Pons (tissue), 1 donor: ENCODE measurements at places on chromosomes 11 and 22.

- DNase-seq, result no peak
Observed at GRCh38 chr11:119389611-119390254, 8.2 kb upstream of the USP2 start.

DNA sequence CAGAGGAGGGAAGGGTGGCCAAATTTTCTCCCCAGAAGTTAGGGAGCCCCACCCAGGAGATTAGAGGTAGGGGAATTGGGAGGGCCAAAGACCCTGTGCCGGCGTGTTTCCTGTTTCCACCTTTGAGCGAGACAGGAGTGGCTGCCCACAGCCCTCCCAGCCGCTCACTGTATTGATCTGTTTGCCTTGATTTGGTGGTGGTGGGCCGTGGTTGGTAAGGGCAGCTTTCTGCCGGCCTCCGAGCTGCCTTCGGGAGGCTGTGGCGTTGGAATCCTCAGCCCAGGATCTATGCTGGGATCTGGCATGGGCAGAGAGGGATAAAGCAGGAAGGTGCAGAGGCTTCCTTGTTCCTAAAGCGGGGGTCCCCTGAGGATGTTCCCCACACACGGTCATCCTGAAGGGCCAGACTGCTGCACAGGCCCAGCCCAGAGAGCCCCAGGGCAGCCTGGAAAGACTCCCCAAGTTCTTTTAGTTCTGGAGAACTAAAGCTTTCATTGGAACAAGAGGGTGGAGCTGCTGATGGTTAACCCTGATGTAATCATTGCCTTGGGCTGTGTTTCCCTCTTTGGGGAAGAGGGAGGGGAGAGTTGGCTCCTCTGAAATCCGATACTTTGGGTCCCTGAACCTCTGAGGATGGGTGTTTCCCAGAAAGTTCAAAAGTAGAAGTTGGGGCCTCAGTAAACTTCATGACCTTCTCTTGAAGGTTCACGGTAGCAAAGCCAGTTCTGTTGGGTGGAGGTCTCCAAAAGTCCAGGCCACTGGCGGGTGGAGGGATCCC is 7.2 kb downstream of the FAM83F start:
- no peak for DNase-seq

GRCh38 chr11:12005476-12005875 is 3.0 kb downstream of the DKK3 start:
- no peak for DNase-seq

- peak; percentile 84 for DNase-seq
Observed at GRCh38 chr11:12235947-12236743, 125.8 kb downstream of the MICAL2 start.

- no peak for DNase-seq
Observed at GRCh38 chr22:35475545-35475944, 65.1 kb upstream of the RASD2 start.

GRCh38 chr11:35419830-35420333 is 524 bp upstream of the SLC1A2 start:
- DNase-seq, result no peak

- no peak for DNase-seq
Observed at GRCh38 chr11:116111546-116111945, 607.3 kb upstream of the CADM1 start.

DNA sequence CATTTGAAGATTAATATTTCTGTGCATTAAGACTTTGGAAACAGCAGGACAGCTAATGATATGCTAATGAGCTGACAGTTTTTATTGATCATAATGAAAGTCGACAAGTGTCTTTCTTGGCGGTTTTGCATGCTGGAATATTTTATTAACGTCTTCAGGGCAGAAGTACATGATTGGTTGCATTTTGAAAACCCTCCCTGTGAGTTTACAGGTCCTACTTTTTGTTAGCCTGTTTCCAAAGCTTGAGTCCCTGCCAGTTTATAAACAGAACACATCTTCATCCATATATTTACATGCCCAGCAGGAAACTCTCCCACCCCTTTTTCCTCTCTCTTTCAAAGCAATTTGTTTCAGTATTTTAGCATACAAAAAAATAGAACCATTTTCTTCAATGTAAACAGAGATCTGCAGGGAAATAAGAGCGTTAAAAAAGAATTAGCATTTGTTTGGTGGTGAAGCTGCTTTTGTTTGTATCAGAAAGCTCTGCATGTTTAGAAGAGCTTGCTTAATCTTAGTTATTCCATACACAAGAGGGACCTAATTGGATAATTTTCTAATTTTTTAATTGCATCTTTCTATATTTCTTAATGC is 243.6 kb downstream of the NELL1 start:
- no peak for DNase-seq

- no peak for DNase-seq
Observed at GRCh38 chr11:124748481-124749343, 3.3 kb downstream of the VSIG2 start.

DNA sequence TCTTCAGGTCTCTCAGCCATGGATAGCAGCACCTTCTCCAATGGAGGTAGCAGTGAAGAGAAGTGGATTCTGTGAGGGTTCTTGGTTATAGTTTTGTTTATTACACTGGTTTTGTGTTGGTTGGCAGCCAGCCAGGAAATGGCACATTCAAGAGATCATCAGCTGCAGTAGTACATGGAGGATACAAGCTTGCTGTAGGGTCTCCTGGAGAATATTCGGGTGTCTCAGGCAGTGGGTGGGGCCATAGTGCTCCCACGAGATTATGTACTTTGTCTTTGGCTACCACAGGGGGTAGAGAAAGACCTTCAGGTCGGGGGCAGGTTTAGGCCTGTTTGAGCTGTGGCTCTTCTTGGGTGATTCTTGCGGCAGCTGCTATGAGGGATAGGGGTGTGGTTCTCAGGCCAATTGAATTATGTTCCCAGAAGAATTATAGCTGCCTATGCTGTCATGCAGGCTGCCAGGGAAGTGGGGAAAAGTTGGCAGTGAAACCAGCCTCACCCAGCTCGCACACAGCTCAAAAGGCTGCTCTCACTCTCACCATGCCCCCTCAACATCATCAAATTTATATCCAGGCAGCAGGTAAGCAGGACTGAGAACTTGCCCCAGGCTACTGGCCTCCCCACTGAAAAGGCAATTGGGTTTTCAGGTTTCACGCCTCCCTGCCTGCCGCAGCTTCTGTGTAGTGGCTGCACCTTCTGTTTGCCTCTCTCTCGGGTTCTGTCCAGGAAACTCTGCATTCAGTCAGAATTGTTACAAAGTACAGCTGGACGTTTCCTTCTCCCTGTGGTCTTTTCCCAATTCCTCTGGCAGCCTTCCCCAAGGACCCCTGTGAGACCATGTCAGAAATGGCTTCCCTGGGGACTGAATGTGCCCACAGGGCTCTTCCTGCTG is 435.5 kb downstream of the LUZP2 start:
- DNase-seq, result no peak

DNA sequence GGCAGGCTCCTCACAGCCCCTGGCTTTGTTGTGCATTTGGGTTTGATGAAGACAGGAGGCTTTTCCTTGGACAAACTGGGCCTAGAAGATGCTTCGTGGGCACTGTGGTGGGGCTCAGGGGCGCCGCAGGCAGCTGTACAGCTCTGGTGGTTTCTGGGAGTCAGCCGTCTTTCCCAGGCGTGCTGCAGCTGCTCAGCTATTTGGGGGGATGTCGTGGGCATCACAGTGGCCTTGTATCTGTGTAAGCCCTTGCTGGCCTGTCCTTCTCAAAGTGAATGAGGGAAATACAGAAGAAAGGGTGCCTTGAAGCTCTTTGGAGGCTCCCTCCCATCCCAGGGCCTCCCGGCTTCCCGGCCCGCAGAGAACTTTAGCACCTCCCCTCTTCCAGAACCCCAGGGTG is 89.5 kb downstream of the TBC1D22A start:
- DNase-seq, result no peak

DNA sequence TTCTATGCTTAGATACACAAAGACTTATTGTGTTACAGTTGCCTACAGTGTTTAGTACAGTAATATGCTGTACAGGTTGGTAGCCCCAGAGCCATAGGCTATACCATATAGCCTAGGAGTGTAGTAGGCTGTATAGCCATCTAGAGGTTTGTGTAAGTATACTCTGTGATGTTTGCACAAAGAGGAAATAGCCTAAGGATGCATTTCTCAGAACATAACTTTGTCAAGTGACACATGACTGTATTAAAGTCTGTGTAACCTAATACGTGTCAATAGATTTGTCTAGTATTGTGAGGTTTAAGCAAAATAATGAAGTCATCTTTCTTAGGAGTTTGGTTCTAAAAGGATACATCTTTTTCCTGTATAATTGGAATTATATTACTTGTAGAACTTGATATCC is 5.5 kb downstream of the ZC3H12C start:
- no peak for DNase-seq

- no peak for DNase-seq
Observed at GRCh38 chr11:64556044-64556720, 34.8 kb upstream of the SLC22A12 start.

DNA sequence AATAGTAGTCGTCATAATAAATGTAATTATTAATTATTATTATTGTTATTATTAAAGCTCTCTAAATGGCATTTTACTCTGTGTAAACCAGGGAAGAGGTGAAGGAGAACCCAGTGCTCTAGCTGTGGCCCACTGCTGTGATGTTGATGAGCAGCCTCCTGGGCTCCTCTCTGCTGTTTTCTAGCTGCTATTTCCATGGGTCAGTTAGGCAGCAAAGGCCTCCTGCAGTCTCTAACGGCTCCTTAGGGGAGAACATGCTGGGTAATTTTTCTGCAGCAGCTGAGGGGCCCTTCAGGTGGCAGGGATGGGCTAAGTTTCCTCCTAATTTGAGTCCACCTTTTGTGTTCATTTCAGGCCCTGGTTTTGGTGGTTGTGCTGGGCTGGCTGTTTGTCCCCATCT is 24.6 kb downstream of the SLC5A1 start:
- no peak for DNase-seq

DNA sequence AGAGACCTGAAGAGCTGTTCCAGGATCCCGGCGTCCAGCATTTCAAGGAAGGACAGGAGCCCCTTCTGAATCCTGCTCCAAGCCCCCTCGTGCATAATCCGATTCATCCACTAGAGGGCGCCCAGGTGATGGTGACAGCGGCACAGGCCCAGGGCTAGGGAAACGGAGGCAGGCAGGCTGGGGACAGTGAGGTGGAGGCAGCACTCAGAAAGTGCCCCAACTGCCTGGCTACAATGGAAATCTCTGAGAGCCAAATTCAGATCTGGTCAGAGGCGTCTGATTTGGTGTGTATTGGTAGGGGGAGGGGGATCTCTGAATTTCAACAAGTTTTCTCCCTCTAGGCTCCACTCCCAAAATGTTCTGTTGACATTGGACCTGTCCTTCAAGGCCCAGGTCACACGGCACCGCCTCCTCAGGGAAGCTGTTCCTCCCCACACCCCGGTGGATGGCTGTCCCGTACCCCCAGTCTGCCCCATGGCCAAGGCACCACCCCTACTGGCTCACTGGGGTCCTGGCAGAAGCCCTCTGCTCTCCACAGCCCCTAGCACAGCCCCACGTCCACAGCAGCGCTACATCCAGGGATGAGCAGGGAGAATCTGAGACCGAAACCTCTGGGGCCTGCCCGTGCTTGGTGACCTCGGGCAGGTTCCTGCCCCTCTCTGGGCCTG is 142.9 kb downstream of the CRYBB2 start:
- DNase-seq, result peak; percentile 35

DNA sequence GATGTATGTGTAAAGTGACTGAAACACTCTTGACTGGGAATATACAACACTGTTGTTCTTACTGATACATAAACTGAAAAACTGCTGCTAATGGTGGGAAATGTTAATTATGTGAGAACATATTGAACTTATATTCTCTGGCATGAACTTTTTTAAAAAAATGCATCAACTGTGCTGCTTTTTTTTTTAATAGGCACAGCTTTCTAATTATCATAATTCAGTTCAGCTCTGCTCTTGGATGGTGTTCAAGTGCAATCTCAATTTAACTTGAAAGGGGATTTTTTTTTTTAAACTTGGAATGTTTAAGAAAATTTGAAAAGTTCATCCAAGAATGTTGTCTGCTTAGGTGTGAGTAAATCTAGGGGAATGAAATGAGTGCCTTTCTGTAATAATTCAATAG is 5.2 kb downstream of the TEAD1 start:
- no peak for DNase-seq

DNA sequence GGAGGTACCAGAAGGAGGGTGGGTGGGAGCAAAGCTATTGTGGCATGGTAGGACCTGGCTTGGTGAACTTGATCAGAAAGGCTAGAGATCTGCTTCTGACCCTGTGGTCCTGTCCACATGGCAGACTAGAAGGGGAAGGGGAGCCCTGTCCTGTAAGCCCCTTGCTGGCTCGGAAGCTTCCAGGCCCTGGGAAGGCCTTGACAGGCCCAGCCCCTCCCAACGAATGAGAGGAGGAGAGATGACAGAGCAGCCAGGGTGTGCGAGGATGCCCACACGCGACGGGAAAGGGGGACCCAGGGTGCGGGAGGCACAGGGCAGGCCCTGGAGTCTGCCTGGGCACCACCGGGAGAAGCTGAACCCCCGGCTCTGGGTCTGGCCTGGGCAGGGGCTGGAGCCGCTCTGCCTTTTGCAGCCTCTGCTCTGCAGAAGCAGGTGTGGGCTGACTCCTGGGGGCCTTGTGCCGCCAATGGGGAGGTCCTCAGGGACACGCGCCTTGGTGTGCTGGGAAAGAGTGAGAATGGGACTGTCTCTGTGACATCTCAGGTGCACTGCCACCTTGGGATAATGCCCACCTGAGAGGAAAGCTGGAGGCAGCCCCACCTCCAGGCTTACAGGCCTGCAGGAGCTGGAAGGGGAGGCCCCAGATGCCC is 1447.5 kb downstream of the BRD1 start:
- DNase-seq, result no peak

DNA sequence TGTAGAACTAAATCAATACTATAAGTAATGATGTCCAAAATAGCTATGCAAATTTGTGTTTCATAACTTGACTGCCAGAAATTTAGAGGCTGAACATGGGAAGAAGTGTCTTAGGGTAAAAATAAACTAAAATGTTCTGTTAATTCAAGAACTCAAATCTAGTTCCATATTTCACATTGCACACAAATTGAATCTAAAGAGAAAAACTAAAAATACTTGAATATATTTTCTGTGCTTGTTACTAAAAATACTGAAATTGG is 43.5 kb downstream of the FANCF start:
- no peak for DNase-seq

GRCh38 chr11:68667511-68668500 is 16.5 kb upstream of the GAL start:
- no peak for DNase-seq

GRCh38 chr11:60951904-60952741 is at the start of gene SLC15A3:
TSS of gene SLC15A3 (minus strand) at chr11:60952176. CDS start at chr11:60951551, 625 bp downstream.
- peak; percentile 78 for DNase-seq

DNA sequence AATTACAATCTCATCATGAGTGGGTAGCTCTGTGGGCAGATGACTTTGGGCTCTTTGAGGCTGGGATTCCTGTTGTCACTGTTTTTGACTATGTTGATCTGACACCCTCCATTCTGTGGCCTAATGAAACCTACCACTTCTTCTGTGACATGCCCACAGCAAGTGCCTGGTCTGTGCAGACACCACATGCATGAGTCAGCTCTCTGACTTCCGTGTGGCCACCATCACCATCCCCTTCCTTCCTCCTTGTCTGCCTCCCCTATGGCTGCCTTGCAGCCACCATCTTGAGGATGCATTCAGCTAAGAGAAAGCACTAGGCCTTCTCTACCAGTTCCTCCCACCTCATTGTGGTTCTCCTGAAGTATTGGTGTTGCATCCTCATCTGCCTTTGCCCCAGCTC is 15.3 kb upstream of the OR10V1 start:
- no peak for DNase-seq
